ENCODE measurements at places on chromosomes 3 and 15. TPM values are rescaled to one million over a fixed set of nuclear protein-coding genes. Genes with fewer than 3 reads are reported as not detected.

- no peaks in the 10 kb centered on the region for H3K4me1 ChIP-seq
- no peaks in the 10 kb centered on the region for H3K36me3 ChIP-seq
- H3K27ac ChIP-seq: no peak overlapping the region
Measured at GRCh38 chr15:82159922-82160321, 102.6 kb downstream of the EFL1 start.

DNA sequence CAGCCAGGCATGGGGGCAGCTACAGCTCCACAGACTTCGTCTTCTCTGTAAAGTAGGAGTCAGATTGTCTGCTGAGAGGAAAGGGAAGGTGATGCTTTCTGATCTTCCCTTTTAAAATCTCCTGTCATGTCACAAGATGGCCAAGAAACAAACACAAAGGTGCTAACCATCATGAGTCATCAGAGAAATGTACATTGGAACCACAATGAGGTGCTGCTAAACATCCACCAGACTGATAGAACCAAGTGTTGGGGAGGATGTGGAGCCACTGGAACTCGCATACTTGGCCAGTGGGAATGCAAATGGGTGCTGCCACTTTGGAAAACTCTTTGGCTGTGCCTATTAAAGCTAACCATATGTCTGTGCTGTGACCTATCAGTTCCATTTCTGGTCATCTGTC, 268.8 kb downstream of the SLCO3A1 start:
- DNase-seq: no peak
- H3K36me3 ChIP-seq: no peaks in the 10 kb centered on the region
- H3K27ac ChIP-seq: no peak overlapping the region
- no peak overlapping the region for H3K4me3 ChIP-seq
- no peaks in the 10 kb centered on the region for H3K27me3 ChIP-seq

GRCh38 chr3:189094539-189094938, 77.2 kb upstream of the TPRG1 start:
- H3K4me1 ChIP-seq: no peaks in the 10 kb centered on the region
- H3K4me3 ChIP-seq: no peak overlapping the region
- no peak for DNase-seq
- H3K27ac ChIP-seq: no peak overlapping the region
- H3K36me3 ChIP-seq: no peaks in the 10 kb centered on the region
- no peaks in the 10 kb centered on the region for H3K27me3 ChIP-seq

DNA sequence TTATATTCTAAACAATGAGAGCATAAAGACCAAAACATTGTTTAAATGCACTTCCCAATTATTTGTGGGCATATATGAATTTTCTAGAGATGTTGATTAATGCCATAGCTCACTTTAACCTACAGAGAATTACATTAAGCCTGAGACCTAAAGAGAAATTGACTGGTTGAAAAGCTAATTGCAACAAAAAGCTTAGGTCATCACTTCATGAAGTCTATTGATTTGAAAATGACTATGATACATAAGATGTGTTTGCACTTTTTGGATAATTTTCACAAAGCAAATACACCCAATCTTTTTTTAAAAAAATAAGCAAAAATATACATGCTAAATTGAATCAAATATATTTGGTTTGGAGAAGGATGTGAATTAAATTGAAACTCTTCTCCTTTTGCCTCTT, 532.8 kb upstream of the GOLIM4 start:
- no peak overlapping the region for H3K4me3 ChIP-seq
- DNase-seq: no peak
- no peak overlapping the region for H3K27ac ChIP-seq
- H3K27me3 ChIP-seq: no peaks in the 10 kb centered on the region

DNA sequence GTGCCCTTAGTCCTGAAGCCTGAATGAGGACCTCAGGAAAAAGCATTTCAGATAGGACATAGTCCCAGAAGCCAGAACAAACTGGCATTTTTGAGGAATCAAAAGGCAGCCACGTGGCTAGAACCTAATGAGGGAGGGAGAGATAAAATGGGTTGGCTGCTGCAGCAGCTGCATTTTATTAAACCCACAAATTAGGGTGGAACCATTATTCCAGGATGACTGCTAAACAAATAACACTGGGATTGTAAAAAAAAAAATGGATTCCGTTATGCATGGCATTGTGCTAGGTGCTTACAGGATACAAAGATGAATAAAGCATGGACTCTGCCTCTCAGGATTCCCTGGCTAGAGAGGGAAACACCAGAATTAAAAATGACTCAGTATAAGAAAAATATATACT, 141.5 kb downstream of the SATB1 start:
- no peak for DNase-seq
- H3K36me3 ChIP-seq: no peaks in the 10 kb centered on the region
- H3K27me3 ChIP-seq: no peaks in the 10 kb centered on the region
- no peak overlapping the region for H3K4me3 ChIP-seq
- no peak overlapping the region for H3K27ac ChIP-seq
- no peaks in the 10 kb centered on the region for H3K4me1 ChIP-seq

DNA sequence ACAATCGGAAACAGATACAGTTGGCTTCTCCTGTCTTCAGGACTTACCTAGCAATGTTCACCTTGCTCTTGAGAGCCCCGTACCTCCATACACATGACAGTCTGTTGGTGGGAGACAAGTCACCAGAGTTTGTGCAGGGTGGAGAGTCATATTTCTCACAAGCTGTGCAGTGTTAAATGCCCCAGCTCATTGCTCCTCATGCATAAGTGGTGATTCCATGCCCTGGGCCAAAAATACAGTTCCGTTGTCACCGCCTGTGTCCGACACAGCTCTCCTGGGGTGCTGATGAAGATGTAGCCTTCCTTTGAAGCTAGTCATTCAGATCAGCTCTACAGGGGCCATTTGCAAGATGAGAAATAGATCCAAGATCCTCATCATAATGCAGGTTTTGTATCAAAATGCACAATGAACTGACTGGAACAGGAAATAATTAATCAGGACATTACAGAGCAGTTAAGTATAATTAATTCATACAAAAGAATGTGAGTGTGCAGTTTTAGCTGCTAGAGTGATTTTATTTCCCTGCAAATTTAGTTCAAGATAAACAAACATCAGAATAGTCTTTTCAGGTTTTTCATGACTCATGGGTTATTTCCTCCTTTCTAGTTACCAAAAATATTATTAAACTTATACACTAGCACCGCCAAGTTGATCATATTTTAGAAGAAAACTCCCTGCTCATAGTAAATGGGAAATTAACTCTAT, 66.5 kb downstream of the CD47 start:
- H3K36me3 ChIP-seq: no peaks in the 10 kb centered on the region
- H3K4me3 ChIP-seq: no peak overlapping the region
- peaks cover 3% of the 10 kb centered on the region for H3K4me1 ChIP-seq
- H3K27ac ChIP-seq: no peak overlapping the region
- no peak for DNase-seq
- no peaks in the 10 kb centered on the region for H3K27me3 ChIP-seq

- no peaks in the 10 kb centered on the region for H3K27me3 ChIP-seq
- peaks cover 12% of the 10 kb centered on the region for H3K4me1 ChIP-seq
- H3K36me3 ChIP-seq: no peaks in the 10 kb centered on the region
- H3K4me3 ChIP-seq: no peak overlapping the region
Measured at GRCh38 chr15:82298520-82298919, 35.9 kb downstream of the SAXO2 start.

GRCh38 chr3:189272500-189273119, 100.8 kb downstream of the TPRG1 start:
- no peak overlapping the region for H3K27ac ChIP-seq
- H3K36me3 ChIP-seq: no peaks in the 10 kb centered on the region
- DNase-seq: peak; percentile 60
- H3K27me3 ChIP-seq: no peaks in the 10 kb centered on the region

GRCh38 chr3:117399311-117400078, 689.9 kb downstream of the TUSC7 start:
- peak; percentile 62 for DNase-seq
- peak overlapping the region; percentile 84 for H3K27ac ChIP-seq
- H3K27me3 ChIP-seq: no peaks in the 10 kb centered on the region
- peak overlapping the region; percentile 24 for H3K4me3 ChIP-seq

DNA sequence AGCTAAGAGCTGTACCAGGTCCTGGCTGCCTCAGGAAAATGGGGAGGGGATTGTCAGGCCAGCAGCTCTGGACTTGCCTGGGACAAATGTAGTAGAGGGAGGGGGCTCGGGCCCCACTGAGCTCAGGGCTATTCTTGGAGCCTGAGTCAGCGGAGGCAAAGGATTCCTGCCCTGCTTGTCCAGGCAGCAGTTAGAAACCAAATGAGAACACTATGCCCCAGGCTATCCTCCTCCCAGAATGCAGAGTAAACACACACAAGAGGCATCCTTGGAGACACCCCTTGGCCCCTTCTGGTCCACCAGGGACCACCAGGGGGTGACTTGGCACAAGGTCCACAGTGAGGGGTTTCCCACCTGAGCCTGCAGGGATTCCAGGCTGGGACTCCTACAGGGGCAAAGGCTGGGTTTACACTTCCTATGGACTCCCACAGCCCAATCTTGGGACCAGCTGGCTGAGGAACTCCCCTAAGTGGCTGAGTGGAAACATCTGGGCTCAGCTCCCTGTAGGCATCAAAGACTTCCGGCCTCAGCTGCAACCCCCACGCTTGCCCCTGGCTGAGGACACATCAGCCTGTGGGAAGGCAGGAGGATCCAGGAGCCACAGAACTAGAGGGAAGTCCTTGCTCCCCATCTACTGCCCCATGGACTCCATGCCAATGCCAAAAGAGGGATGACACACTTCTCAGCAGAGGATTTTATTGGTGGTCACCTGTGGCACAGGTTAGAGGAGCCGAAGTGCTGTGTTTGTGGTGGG, 3.4 kb upstream of the COL7A1 start:
- no peak for DNase-seq
- no peak overlapping the region for H3K4me3 ChIP-seq
- H3K36me3 ChIP-seq: no peaks in the 10 kb centered on the region
- no peak overlapping the region for H3K27ac ChIP-seq
- H3K27me3 ChIP-seq: no peaks in the 10 kb centered on the region

GRCh38 chr3:117871934-117872333, 1162.4 kb downstream of the TUSC7 start:
- peaks cover 32% of the 10 kb centered on the region for H3K4me1 ChIP-seq
- no peaks in the 10 kb centered on the region for H3K27me3 ChIP-seq
- no peaks in the 10 kb centered on the region for H3K36me3 ChIP-seq
- no peak for DNase-seq

DNA sequence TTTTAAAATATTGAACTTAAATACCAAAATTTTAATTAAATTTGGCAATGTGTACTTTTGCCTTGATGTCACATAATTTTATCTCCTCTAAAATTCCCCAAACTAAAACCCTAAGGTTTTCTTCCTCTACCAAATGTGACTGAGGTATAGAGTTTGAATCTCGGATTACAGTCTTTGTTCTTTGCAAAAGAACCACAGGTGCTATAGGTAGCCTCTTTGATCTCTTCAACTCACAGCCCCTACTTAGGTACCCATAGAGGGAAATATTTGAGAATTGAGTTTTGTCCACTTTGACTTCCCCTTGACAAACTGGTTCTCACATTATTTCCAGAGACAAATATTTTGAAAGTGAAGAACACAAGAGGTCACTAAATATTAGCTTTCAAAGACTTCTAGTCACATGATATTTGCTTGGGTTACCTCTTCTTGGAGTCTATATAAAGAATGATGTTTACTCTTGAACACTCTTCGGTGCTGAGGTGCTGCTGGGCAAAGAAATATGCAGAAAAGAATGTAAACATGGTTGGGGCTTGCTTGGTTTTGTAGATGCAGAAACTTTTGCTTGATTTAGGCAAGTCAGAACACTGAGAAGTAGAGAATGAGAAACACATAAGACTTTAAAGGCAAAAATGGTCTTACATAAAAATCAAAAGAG, 120.8 kb upstream of the MCTP2 start:
- H3K27ac ChIP-seq: no peak overlapping the region
- no peaks in the 10 kb centered on the region for H3K27me3 ChIP-seq
- no peak for DNase-seq
- H3K36me3 ChIP-seq: no peaks in the 10 kb centered on the region
- peaks cover 17% of the 10 kb centered on the region for H3K4me1 ChIP-seq

- no peaks in the 10 kb centered on the region for H3K36me3 ChIP-seq
- no peak for DNase-seq
- no peak overlapping the region for H3K27ac ChIP-seq
- H3K4me3 ChIP-seq: no peak overlapping the region
- H3K27me3 ChIP-seq: no peaks in the 10 kb centered on the region
Measured at GRCh38 chr3:135337192-135337591, 542.1 kb downstream of the EPHB1 start.

- no peaks in the 10 kb centered on the region for H3K36me3 ChIP-seq
- H3K4me3 ChIP-seq: no peak overlapping the region
- peaks cover 6% of the 10 kb centered on the region for H3K4me1 ChIP-seq
- no peak for DNase-seq
Measured at GRCh38 chr3:123712077-123712860, 127.4 kb upstream of the HACD2 start.

GRCh38 chr3:56488812-56489600, 20.7 kb upstream of the ERC2 start:
- peaks cover 5% of the 10 kb centered on the region for H3K4me1 ChIP-seq
- H3K27ac ChIP-seq: no peak overlapping the region
- no peaks in the 10 kb centered on the region for H3K36me3 ChIP-seq
- no peak overlapping the region for H3K4me3 ChIP-seq
- no peaks in the 10 kb centered on the region for H3K27me3 ChIP-seq
- no peak for DNase-seq

- peaks cover 49% of the 10 kb centered on the region for H3K27me3 ChIP-seq
- H3K27ac ChIP-seq: no peak overlapping the region
- no peaks in the 10 kb centered on the region for H3K36me3 ChIP-seq
- no peaks in the 10 kb centered on the region for H3K4me1 ChIP-seq
- DNase-seq: peak; percentile 76
Measured at GRCh38 chr15:26864664-26865191, 2.1 kb upstream of the GABRA5 start.

DNA sequence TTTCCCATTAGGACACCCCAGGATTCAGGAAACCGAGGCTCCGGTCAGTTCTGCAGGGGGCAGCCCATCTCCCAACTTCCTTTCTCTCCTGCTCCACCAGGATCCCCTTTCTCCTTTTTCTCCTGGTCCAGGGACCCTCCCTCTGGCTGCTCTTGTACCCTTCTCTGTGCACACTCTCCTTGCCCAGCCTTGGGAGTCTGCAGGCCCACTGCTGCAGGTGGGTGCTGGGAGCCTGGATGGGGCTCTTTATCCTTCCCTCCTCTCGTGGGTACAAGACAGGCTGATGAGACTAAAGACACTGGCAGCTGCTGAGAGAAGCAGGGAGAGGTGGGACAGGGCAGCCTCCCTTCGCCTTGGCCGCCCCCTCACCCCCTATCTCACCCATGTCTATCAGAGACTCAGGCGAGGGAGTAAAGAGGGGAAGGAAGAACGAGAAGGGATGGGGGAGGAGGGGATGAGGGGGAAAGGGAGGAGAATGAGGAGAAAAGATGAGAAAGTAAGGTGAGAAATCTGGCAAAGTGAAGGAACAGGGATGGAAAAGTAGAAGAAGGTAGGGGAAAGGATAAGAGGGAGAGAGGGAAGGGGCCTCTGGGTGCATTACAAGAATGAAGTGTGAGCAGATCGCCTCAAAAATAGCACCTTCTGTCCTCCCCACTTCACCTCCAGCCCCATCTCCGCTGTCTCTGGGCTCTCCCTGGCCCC, 45.2 kb downstream of the ITGA11 start:
- H3K4me1 ChIP-seq: no peaks in the 10 kb centered on the region
- H3K27me3 ChIP-seq: no peaks in the 10 kb centered on the region
- no peak overlapping the region for H3K4me3 ChIP-seq
- no peak overlapping the region for H3K27ac ChIP-seq
- DNase-seq: no peak

- no peak overlapping the region for H3K27ac ChIP-seq
- H3K27me3 ChIP-seq: no peaks in the 10 kb centered on the region
- no peaks in the 10 kb centered on the region for H3K36me3 ChIP-seq
Measured at GRCh38 chr15:61511756-61512155, 282.7 kb upstream of the RORA start.

Gene NR2E3
- 0.28 TPM for total RNA-seq

Gene HES1
- 66.5 TPM for total RNA-seq

Gene SEMA7A
- 3.5 TPM for total RNA-seq

Gene C2CD4A
- total RNA-seq: not detected

Gene HGD
- total RNA-seq: 0.28 TPM

Gene CCK
- total RNA-seq: 1.1 TPM

Gene TRIM42
- not detected for total RNA-seq

Gene SCN11A
- total RNA-seq: 0.81 TPM

Gene P2RY1
- 3.9 TPM for total RNA-seq

Gene LRRC2
- not detected for total RNA-seq

Gene USP50
- total RNA-seq: 0.46 TPM
